ENCODE measurements at places on chromosomes 1 and 21.

DNA sequence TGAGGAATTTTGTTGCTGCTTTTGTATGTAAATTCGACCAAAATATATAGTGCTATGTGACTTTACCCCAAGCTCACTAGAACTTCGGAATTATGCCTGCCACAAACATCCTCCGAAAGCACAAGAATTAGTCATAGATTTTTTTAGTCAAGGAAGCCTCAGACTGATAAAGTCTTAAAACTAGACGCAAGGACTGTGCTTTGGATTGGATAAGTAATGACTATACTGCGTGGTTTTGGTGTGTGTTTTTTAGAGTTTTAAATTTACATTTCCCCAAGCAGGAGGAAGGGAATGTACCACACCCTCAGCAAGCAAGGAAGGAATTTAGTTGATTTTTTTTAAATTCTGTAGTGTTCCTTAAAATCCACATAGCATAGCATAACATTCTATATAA is 10.3 kb downstream of the WLS start:
- DNase-seq: no peak

- DNase-seq: no peak
Measured at GRCh38 chr1:145917595-145917994, 922 bp downstream of the PEX11B start.

DNA sequence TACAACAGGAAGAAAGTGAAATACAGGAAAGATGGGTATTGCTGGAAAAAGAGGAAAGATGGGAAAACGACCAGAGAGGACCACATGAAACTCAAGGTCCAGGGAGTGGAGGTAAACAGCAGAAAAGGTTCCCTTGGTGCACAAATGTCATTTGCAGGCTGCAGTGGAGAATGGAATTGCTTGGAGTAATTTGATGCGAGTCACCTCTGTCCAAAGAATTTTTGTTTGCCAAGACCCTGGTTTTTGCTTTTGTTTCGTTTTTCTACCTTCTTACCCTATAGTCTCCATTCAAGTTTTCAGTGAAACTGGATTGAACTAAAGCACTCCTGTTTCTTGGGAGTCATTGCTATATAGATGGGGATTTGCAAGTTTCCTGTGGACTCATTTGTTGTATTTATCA is 464.3 kb downstream of the CAMTA1 start:
- DNase-seq: no peak

- no peak for DNase-seq
Measured at GRCh38 chr1:191993549-191993948, 164.7 kb upstream of the RGS18 start.

DNA sequence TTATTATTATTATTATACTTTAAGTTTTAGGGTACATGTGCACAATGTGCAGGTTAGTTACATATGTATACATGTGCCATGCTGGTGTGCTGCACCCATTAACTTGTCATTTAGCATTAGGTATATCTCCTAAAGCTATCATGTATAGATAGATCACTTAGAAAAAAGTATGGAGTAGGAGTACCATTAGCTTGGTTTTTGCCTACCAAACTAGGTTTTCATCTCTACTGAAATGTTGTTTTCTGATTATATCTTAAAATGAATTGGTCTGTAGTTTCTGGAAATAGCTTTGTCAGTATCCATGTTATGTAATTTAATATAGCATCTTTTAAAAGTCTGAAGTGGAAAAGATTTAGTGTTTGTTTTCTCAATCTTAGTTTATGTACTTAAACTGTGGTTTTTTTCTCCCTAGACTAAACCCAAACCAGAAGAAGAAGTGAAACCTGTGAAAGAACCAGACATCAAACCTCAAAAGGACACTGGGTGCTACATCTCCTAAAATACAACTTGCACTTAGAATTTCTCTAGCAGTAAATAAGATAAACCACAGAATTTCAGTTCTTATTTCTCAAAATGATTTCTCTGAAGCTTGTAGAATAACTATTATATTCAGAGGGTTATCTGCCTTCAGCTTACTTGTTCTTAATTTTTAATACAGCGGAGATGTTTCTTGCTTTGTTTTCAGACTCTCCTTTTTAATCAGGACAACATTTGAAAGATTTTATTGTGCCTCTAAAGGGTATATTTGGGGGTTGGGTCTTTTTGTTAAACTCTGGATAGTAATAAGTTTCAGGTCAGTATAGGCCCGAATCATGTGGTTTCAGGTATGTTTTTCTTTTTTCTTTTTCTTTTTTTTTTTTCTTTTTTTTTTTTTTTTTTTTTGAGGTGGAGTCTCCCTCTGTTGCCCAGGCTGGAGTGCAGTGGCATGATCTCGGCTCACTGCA is 4.5 kb upstream of the FAM177B start:
- DNase-seq: no peak

Data from coronary artery (tissue), 2 donors.